ENCODE measurements at places on chromosomes 11 and 22.
A peak's percentile ranks its signal among the peaks of the same experiment; 100 is the strongest.

DNA sequence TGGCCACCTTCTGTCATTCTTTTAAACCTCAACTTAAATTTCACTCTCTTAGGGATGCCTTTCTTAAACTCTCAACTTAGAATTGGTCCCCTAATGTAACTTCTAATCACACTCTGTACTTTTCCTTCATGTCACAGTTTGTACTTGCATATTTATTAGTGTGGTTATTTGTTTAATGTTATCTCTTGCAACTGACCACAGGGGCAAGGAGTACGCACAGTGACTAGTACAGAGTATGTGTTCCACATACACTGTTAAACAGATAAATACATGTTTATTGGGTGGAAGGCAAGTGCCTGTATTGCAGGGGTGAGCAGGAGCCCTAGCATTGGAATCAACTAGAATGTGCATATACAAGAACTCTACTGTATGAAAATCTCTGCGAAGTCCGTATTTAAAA is 554.0 kb downstream of the INSC start:
- no peak for DNase-seq

DNA sequence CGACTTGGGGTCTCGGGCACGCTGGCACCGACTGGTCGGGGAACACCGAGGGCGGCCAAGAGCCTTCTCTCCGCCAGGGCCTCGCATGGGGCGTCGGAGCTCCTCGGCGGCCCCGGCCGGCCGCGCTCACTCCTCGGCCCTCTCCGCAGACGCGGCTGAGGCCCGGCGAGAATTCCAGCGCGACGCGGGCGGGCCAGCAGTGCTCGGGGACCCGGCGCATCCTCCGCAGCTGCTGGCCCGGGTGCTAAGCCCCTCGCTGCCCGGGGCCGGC is 5.6 kb downstream of the TBX1 start:
- no peak for DNase-seq

DNA sequence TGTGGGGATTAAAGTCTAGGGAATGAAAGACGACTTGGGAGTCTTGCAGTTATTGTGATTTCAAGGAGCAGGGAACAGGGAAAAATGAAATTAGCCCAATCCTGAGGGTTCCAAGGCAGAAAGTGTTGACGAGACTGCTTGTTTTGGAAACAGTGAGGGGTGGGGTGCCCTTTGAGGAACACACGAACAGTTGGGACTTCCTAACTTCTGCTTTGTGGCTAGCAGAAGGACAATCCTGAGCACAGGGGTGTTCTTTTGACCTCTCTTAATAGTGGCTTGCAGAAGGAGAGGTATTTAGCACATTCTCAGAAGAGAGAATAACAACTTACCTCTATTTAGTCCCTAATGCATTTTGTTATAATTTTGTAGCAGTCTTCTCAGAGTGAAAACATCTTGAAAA is 545.9 kb upstream of the ARHGAP42 start:
- DNase-seq: no peak

DNA sequence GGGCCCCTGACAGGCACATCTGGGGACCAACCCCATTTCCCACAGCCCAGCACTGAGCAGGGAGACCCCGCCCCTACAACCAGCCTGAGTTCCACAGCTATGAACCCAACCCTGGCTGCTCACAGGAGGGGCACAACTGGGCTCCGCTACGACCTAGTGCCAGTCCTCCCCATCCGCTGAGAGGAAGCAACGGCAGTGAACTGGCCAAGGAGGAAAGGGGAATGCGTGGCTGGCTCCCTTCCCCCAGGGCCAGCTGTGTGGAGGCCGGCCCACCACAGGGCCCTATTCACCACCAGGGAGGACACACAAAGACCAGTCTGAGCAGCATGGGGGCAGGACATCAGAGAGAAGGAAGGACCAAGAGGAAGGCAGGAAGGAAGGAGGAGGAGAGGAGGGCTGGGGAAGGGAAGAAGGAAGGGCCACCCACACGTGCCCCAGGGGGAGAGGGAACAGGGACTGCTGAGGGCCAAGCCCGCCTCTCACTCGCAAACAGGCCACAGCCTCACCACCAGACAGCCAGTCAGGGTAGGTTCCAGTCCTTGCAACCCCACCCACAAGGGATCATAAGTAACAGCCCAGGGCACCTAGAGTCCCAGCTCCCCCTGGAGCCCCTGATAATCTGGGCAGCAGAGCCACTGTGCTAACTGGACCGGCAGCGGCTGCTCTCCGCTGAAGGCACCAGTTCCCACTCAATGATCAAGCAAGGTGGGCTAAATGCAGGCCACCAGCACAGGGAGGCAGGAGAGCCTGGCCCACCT is 8.5 kb upstream of the GAL3ST1 start:
- no peak for DNase-seq

GRCh38 chr11:117535850-117536411 is 208.3 kb downstream of the CEP164 start:
- no peak for DNase-seq

- DNase-seq: peak; percentile 47
Observed at GRCh38 chr11:441418-442274, at the start of gene ANO9. TSS of gene ANO9 (minus strand) at chr11:442011. CDS start at chr11:441926, 85 bp downstream.

- DNase-seq: no peak
Observed at GRCh38 chr11:72899238-72899637, 85.0 kb downstream of the ATG16L2 start.
